ENCODE measurements at places on chromosomes 7 and 10.

- no peak for DNase-seq
These were observed 8.3 kb downstream of the CSTF2T start for GRCh38 chr10:51691135-51691534.

GRCh38 chr10:132145002-132145401 lies 41.7 kb upstream of the DPYSL4 start:
- no peak for DNase-seq

DNA sequence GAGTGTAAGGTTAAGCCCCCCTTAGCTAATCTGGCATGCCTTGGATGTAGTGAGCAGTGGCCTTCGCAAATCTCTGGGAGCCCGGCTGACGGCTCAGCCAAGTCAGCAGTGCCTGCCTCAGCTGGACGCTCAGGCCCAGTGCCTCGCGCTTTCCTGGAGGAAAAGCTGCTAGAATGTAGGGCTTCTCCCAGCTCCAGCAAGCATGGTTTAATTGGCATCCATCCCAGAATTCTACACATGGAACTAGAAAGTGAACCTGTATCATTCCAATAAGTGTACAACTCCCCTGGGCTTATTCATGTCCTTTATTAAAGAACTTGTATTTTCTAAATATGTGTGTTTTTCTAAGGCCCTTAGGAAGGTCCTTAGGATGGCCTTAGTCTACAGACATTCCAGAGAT lies 287.8 kb upstream of the SHH start:
- DNase-seq, result no peak

GRCh38 chr10:116716381-116716780 lies 26.0 kb downstream of the HSPA12A start:
- no peak for DNase-seq

GRCh38 chr7:26857506-26858240 lies 6.7 kb downstream of the SKAP2 start:
- DNase-seq, result peak; percentile 5

- DNase-seq, result no peak
These were observed 328.4 kb upstream of the AOAH start for GRCh38 chr7:37052705-37053104.

DNA sequence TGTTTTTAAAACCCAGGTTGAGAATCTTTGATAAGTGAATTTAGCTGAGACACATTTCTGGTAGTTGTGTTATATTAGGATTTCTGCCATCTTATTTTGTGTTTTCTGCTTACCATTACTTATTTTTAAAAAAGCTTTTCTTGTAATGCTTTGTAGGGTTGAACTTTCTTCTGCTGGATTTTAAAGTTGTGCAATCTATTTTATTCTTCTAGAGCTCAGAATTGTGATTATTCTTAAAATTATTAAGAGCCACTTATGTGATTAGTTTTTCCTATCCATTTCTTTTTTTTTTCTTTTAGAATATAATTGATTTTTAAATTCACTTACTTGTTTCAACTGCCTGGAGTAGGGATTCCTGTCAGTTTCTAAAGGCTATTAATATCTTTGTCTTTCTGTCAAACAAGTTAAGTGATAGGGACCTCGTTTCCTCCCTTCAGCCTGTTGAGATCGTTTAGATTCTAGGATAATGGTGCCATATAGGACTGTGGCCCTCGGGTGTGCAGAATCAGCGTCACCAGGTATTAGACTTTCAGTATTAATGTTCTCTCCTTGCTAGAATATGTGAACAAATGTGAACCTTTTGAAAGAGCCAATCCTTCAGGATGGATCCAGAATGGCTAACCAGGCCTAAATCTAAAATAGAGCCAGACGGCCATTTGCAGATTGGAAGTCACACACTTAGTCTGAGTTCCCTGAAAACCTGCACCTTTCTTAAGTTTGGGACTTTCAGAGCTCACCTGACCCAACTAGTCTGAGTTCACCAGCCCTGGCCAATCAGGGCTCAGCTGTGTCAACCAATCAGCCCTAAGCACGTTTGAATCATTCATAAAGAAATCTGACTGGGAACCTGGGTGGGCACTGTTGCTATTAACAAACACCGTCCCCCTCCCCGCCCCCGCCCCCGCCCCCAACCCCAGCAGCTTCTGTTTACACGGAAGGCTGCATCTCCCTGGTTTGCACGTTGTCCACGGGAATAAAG lies 26.2 kb downstream of the CUX1 start:
- no peak for DNase-seq

DNA sequence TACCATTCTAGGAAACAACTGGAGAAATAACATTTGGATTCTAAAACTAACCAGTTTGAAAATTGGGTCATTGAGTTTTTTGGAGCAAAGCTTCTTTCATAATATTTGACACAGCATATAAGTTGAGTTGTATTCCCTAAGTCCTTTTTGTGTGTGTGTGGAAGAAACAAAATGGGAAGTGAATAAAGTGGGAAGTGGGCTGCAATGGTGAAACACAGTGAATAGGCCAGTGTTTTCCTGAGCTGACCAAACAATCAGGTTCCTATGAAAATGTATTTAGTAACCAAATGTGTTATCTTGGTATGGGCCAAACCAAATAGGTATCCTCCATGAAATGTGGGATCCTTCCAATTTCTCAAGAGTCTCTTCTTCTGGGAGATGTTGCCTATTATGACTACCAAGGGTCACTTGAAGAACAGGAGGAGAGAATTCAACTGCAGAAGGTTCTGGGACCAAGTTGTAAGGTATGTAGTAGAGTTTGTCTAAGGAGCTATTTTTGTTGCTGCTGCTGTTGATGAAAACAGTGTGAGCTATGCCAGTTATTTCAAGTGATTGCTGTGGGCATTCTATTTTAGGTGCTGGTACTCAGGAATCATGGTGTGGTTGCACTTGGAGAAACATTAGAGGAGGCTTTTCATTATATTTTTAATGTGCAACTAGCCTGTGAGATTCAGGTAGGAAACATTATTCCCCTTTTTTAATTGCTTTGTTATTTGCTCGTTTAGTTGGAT lies 88.3 kb upstream of the MXI1 start:
- DNase-seq, result no peak

GRCh38 chr7:145212050-145212449 lies 376.2 kb upstream of the TPK1 start:
- DNase-seq, result no peak

GRCh38 chr7:70775570-70776156 lies 356.3 kb upstream of the GALNT17 start:
- no peak for DNase-seq

DNA sequence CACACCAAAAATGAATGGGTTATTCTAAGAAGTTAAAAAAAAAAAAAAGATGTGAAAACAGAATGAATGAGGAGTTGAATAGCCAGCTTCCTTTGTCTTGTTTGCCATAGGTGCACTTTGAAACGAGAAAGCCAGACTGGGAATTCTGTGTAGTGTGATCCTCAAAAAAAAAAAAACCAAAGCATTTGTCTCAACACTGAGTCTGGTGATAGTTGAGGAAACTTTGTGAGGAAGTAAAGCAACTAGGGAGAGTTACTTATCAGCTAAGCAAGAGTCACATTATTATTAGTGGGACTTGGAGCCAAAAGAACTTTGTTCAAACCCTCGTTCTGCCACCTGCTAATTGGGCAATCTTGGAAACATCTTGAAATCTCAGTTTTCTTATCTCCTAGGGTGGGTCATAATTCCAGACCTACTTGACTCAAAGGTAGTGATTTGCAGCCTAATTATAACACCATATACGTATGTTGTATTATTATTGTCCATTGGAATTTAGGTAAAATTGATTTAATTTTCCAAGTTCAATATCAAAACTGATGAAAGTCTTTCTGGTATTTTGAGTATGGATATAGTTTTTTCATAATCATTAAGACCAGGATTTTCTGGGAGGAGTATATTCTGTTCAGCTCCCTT lies 99.8 kb upstream of the GJD4 start:
- DNase-seq, result no peak

DNA sequence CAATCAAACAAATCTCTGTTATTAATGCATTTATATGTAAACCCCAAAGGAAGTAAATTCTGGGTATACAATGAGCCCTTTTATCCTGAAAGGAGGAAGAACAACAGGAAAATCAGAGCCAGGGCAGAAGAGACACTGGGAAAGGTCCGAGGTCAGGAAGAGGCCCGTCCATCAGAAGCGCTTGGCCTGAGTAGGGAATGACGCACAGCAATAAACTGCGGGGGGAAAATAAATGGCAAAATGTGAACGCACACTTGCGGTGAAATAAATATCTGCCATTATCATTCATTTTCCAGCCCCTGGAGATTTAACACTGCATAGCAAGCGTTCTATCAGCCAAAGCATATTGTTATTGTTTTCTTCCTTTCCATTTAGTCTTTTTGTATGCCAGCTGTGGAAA lies 243.4 kb downstream of the COBL start:
- DNase-seq, result no peak

DNA sequence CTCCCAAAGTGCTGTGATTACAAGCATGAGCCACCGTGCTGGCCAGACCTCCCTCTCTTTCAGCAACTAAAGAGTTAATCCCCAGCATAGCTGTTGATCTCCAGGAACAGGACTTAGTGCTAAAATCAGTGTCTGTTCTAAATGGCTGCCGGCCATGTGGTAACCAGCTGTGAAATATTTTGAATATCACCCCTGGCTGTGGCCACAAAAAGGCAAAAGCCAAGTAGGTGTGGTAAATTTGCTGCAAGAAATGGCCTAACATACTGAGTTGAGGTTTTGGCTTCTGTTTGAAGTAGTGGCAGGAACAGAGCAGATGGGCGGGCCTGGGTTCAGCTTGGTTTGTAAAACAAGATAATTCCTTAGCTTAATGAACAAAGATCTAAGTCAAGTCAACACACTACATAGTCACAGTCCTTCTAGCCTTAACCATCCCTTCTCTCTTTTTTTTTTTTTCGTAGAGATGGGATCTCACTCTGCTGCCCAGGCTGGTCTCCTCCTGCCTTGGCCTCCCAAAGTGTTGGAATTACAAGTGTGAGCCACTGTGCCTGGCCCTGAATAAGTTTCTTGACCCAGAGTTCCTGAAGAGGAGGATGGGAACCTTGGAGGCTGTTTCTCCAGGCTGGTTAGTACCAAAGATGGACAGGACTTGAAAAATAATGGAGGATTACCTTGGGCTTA lies 22.7 kb upstream of the AGFG2 start:
- DNase-seq, result no peak

GRCh38 chr7:1787241-1787640 lies 117.2 kb downstream of the ELFN1 start:
- DNase-seq, result no peak

- DNase-seq, result no peak
These were observed 138.9 kb upstream of the COBL start for GRCh38 chr7:51455513-51455912.

- no peak for DNase-seq
These were observed 6.8 kb downstream of the AUTS2 start for GRCh38 chr7:69605070-69605469.

GRCh38 chr7:255721-256361 lies 34.1 kb upstream of the FOXL3 start:
- DNase-seq, result no peak

DNA sequence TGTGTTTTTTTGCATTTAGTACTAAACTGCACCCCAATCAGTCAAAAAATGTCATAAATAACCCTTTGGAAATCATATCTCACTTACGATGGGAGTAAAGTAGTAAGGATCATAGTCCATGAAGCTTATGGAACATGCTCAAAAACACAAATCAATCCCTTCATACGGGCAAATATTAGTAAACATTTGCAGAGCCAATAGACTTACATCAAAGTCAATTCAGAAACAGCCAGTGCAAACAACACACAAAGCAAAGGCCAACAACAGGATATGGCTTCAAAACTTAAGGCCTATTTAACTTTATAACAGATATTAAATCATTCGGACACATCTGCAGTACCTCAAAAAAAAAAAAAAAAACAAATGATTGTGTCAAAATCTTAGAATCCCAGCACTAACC lies 32.1 kb downstream of the SGCE start:
- DNase-seq, result no peak

- no peak for DNase-seq
These were observed 51.7 kb upstream of the CALD1 start for GRCh38 chr7:134727711-134728110.

- no peak for DNase-seq
These were observed 162.5 kb downstream of the MAD1L1 start for GRCh38 chr7:2070151-2070763.

Data from cerebellum (tissue), 4 donors.